Left cardiac atrium (tissue), 4 donors: ENCODE measurements at places on chromosomes 2 and 18. TPM values are rescaled to one million over a fixed set of nuclear protein-coding genes. Genes with fewer than 3 reads are reported as not detected.

GRCh38 chr2:54468673-54469072 lies 12.5 kb downstream of the SPTBN1 start:
- no peak for DNase-seq

DNA sequence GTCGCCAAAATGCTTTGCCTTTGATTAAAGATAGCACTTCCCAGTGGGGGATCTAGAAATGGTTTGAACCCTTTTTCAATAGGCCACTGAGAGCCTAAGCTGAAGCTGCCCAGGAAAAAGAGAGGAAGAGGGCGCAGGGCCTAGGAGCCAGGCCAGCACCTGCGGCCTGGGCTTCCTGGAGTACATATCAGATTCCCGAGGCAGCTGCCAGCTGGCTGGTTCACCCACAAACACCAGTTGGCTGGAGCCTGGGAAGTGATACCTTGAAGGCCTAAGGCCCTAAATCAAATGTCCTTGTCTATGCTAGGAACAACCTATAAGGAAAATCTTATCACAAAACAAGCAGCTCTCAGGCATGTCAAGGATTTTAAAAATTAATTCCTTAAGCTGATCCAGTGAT lies 37.1 kb downstream of the ANKRD44 start:
- DNase-seq = peak; percentile 37

The COL4A3 gene
- 6.1 TPM for total RNA-seq

DNA sequence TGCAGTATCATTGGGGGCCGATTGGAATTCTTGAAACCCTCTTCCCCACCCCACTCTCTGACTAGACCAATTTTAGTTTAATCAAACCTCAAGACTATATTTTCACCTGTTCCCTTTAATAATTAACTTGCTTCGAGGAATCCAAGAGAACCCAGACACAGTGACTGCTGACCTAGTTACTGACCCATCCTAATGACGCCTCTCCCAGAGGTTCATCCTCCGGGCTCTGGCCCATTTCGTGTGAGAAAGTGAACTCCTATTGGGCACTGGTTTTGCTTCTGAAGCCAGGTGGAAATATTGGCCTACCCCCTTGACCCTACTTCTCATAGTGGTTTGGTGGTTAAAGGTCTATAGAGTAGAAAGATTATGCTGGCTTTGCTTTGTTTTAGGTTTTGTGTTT lies 39.9 kb downstream of the RPL37A start:
- no peak for DNase-seq

The AOX1 gene
- total RNA-seq = 16.6 TPM

- no peak for DNase-seq
Measured at GRCh38 chr18:79047556-79048244, 21.5 kb upstream of the ATP9B start.

The NOSTRIN gene
- 37.6 TPM for total RNA-seq
